Nephron progenitor cell (in vitro differentiated cells): ENCODE measurements at places on chromosomes 2 and 18.
A peak's percentile ranks its signal among the peaks of the same experiment; 100 is the strongest.

DNA sequence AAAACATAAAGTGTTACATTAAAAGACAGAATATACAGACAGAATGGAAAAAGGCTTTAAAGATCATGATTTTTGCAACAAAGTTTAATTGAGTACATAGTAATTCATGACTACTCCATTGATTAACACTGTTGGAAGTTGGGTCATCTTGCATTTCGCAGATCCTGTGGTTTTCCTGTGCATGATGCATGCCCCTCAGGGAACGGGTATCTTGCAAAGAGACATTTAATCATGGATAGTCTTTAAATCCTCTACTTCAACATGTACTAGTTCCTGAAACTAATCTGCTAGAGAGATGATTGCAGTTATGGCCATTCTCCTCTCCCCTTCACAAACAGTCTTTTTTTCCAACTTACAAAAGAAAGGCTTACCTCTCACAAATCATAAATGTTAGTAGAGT lies 155.6 kb upstream of the DSEL start:
- H3K4me1 ChIP-seq: no peaks in the 10 kb centered on the region
- no peak overlapping the region for H3K4me3 ChIP-seq
- no peak overlapping the region for H3K27ac ChIP-seq
- no peaks in the 10 kb centered on the region for H3K36me3 ChIP-seq
- no peak for DNase-seq

GRCh38 chr18:44801781-44802180 lies 121.1 kb downstream of the SETBP1 start:
- H3K4me1 ChIP-seq: peaks cover 25% of the 10 kb centered on the region
- DNase-seq: no peak
- peaks cover 43% of the 10 kb centered on the region for H3K36me3 ChIP-seq
- H3K4me3 ChIP-seq: no peak overlapping the region
- peaks cover 3% of the 10 kb centered on the region for H3K27me3 ChIP-seq

GRCh38 chr2:27954771-27955383 lies 64.3 kb downstream of the BABAM2 start:
- H3K27me3 ChIP-seq: peaks cover 3% of the 10 kb centered on the region
- no peak for DNase-seq
- H3K4me1 ChIP-seq: peaks cover 12% of the 10 kb centered on the region
- H3K4me3 ChIP-seq: no peak overlapping the region
- H3K27ac ChIP-seq: no peak overlapping the region
- H3K36me3 ChIP-seq: peaks cover 18% of the 10 kb centered on the region

- no peak overlapping the region for H3K27ac ChIP-seq
- no peak for DNase-seq
- H3K4me1 ChIP-seq: no peaks in the 10 kb centered on the region
- H3K27me3 ChIP-seq: no peaks in the 10 kb centered on the region
- H3K36me3 ChIP-seq: no peaks in the 10 kb centered on the region
Observed at GRCh38 chr2:51612387-51612786, 580.5 kb upstream of the NRXN1 start.

GRCh38 chr2:32484937-32485336 lies 128.1 kb downstream of the BIRC6 start:
- no peaks in the 10 kb centered on the region for H3K4me1 ChIP-seq
- no peak overlapping the region for H3K27ac ChIP-seq
- DNase-seq: no peak
- H3K36me3 ChIP-seq: peaks cover 66% of the 10 kb centered on the region

DNA sequence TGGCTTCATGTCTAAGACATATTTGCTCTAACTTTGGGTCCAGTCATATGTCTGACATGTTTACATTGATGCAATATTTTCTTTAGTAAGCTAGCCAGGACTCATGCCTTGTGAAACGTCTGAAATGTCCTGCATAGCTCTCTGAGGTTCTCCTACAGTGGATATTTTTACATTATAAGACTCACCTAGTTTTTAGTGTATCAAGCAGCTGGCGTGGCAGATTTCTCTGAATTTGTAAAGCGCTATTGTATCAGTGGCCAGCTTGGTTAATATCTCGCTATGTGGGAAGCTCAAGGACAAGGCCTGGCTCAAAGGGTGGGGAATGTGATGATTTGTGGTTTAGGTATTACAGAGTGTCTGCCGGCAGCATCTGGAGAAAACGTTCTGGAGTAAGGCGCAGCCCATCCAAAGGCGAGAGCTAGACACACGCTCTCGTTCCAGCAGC lies 164.3 kb downstream of the LTBP1 start:
- peaks cover 44% of the 10 kb centered on the region for H3K36me3 ChIP-seq
- peaks cover 31% of the 10 kb centered on the region for H3K4me1 ChIP-seq
- H3K4me3 ChIP-seq: no peak overlapping the region
- peak overlapping the region; percentile 79 for H3K27ac ChIP-seq

- H3K27me3 ChIP-seq: no peaks in the 10 kb centered on the region
- peaks cover 4% of the 10 kb centered on the region for H3K4me1 ChIP-seq
- no peak overlapping the region for H3K4me3 ChIP-seq
Observed at GRCh38 chr2:133986881-133987795, 266.7 kb upstream of the MGAT5 start.

GRCh38 chr2:130760754-130761751 lies 5.7 kb downstream of the AMER3 start:
- H3K27me3 ChIP-seq: peaks cover 50% of the 10 kb centered on the region
- H3K4me3 ChIP-seq: no peak overlapping the region
- peaks cover 5% of the 10 kb centered on the region for H3K4me1 ChIP-seq
- no peaks in the 10 kb centered on the region for H3K36me3 ChIP-seq
- no peak for DNase-seq

GRCh38 chr2:64708829-64709228 lies 55.1 kb upstream of the SERTAD2 start:
- H3K27me3 ChIP-seq: no peaks in the 10 kb centered on the region
- no peaks in the 10 kb centered on the region for H3K36me3 ChIP-seq
- H3K27ac ChIP-seq: no peak overlapping the region

DNA sequence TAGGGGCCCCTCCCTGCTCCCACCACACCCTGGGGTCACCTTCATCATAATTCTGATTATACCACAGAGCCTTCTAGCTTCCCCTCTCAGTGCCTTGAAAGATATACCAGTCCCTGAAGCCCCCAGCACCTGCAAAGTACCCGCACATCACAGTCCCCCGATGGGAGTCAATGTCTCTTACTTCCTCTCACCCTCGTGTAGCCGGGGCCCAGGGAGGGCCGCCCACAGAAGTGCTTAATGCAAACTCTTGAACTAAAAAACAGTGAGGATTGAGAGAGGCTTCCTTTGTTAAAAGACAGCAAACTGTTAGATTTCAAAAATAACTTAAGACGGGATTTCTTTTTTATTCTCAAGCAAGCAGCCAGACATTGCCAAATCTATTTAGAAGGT lies 76.5 kb downstream of the SFXN5 start:
- H3K36me3 ChIP-seq: no peaks in the 10 kb centered on the region
- no peaks in the 10 kb centered on the region for H3K27me3 ChIP-seq
- H3K27ac ChIP-seq: no peak overlapping the region
- no peak for DNase-seq
- no peak overlapping the region for H3K4me3 ChIP-seq

GRCh38 chr18:59468821-59469220 lies 109.8 kb upstream of the LMAN1 start:
- no peak for DNase-seq
- no peak overlapping the region for H3K4me3 ChIP-seq
- no peaks in the 10 kb centered on the region for H3K36me3 ChIP-seq
- H3K27ac ChIP-seq: no peak overlapping the region
- peaks cover 21% of the 10 kb centered on the region for H3K4me1 ChIP-seq

- H3K27ac ChIP-seq: peak overlapping the region; percentile 57
- DNase-seq: no peak
- H3K4me3 ChIP-seq: peak overlapping the region; percentile 83
- peaks cover 36% of the 10 kb centered on the region for H3K36me3 ChIP-seq
- H3K4me1 ChIP-seq: peaks cover 24% of the 10 kb centered on the region
Observed at GRCh38 chr2:241701149-241701398, 765 bp upstream of the ING5 start.

- no peak overlapping the region for H3K27ac ChIP-seq
- no peak for DNase-seq
- H3K36me3 ChIP-seq: no peaks in the 10 kb centered on the region
- no peaks in the 10 kb centered on the region for H3K27me3 ChIP-seq
- H3K4me3 ChIP-seq: no peak overlapping the region
Observed at GRCh38 chr2:42547014-42547413, 21.4 kb upstream of the MTA3 start.

GRCh38 chr18:41768467-41768866 lies 186.6 kb upstream of the PIK3C3 start:
- H3K4me3 ChIP-seq: no peak overlapping the region
- H3K27ac ChIP-seq: no peak overlapping the region
- no peaks in the 10 kb centered on the region for H3K36me3 ChIP-seq
- H3K27me3 ChIP-seq: peaks cover 3% of the 10 kb centered on the region

GRCh38 chr2:145958611-145959010 lies 1438.7 kb upstream of the ZEB2 start:
- DNase-seq: no peak
- no peak overlapping the region for H3K27ac ChIP-seq
- peaks cover 9% of the 10 kb centered on the region for H3K36me3 ChIP-seq
- H3K27me3 ChIP-seq: no peaks in the 10 kb centered on the region
- H3K4me1 ChIP-seq: no peaks in the 10 kb centered on the region

DNA sequence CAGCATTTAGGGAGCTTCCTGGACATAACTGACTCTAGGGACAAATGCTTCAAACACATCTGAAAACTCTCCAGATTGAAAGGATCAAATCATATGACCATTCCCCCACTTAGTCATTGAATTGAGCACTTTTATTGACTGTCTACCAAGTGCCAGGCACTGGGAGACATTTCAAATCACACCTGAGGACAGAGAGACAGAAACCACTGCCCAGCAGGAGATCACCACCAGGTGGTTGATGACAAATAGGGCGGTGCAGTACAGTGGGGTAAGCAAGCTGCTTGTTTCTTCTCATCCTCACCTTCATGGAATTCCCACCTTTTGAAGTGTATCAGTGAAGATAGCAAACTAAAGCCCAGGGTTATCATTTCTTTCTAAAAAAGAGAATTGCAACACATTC lies 19.0 kb upstream of the CXCR4 start:
- H3K4me3 ChIP-seq: no peak overlapping the region
- H3K4me1 ChIP-seq: peaks cover 41% of the 10 kb centered on the region
- DNase-seq: no peak
- no peaks in the 10 kb centered on the region for H3K36me3 ChIP-seq
- no peak overlapping the region for H3K27ac ChIP-seq
- peaks cover 5% of the 10 kb centered on the region for H3K27me3 ChIP-seq

GRCh38 chr2:30694286-30695055 lies 112.8 kb downstream of the CAPN13 start:
- peaks cover 19% of the 10 kb centered on the region for H3K27me3 ChIP-seq
- H3K4me1 ChIP-seq: peaks cover 16% of the 10 kb centered on the region
- H3K4me3 ChIP-seq: no peak overlapping the region
- H3K36me3 ChIP-seq: no peaks in the 10 kb centered on the region

GRCh38 chr2:98058191-98058975 lies 28.6 kb upstream of the VWA3B start:
- H3K27me3 ChIP-seq: peaks cover 4% of the 10 kb centered on the region
- H3K27ac ChIP-seq: no peak overlapping the region
- no peak for DNase-seq
- H3K4me3 ChIP-seq: no peak overlapping the region
- peaks cover 9% of the 10 kb centered on the region for H3K4me1 ChIP-seq
- no peaks in the 10 kb centered on the region for H3K36me3 ChIP-seq

GRCh38 chr2:138626148-138626547 lies 124.6 kb downstream of the SPOPL start:
- no peak for DNase-seq
- peaks cover 23% of the 10 kb centered on the region for H3K4me1 ChIP-seq
- H3K36me3 ChIP-seq: no peaks in the 10 kb centered on the region
- H3K27me3 ChIP-seq: peaks cover 6% of the 10 kb centered on the region
- no peak overlapping the region for H3K4me3 ChIP-seq

GRCh38 chr2:208939852-208940251 lies 484.0 kb upstream of the MAP2 start:
- no peaks in the 10 kb centered on the region for H3K27me3 ChIP-seq
- no peak for DNase-seq
- no peaks in the 10 kb centered on the region for H3K4me1 ChIP-seq
- no peak overlapping the region for H3K27ac ChIP-seq
- H3K36me3 ChIP-seq: no peaks in the 10 kb centered on the region

DNA sequence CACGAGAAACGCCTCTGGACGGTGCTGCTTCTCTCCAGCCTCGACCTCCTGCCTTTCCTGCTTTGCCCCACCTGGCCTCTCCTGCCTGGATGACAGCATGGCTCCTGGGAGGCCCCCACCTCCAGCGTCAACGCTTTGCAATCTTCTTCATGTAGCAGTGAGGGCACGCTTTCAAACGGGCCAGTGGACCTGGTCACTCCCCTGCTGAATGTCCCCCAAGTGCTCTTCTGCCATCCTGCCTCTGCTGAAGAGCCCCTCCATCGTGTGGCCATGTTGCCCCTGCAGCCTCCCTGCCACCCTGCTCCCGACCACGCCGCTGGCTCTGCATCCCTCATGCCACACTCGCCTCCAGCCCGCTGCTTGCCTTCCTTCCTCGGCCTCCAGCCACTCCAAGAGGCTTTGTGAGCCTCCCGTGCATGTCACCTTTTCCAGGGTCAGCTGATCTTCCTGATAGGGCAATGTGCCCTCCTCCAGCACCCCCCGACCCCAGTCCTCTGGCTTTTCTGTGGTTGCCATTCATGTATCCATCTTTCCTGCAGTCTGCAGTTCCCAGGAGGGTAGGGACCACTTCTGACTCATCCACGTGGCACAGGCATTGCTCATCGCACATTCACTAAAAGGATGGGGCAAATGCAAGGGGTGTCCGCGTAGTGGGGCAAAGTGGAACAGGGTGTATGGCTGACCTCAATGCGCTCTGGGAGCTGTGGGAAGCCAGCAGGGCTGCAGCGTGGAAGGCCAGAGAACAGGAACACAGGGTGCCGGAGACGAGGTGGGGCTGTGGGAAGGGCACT lies 268.8 kb downstream of the TWIST2 start:
- peaks cover 3% of the 10 kb centered on the region for H3K27me3 ChIP-seq
- H3K4me1 ChIP-seq: peaks cover 40% of the 10 kb centered on the region
- H3K4me3 ChIP-seq: no peak overlapping the region
- H3K36me3 ChIP-seq: peaks cover 28% of the 10 kb centered on the region

- H3K27me3 ChIP-seq: peaks cover 12% of the 10 kb centered on the region
- no peak for DNase-seq
- H3K4me1 ChIP-seq: peaks cover 63% of the 10 kb centered on the region
Observed at GRCh38 chr18:76978616-76979015, 154.0 kb downstream of the MBP start.

GRCh38 chr18:26746398-26746797 lies 119.1 kb downstream of the AQP4 start:
- H3K36me3 ChIP-seq: no peaks in the 10 kb centered on the region
- H3K4me3 ChIP-seq: no peak overlapping the region

DNA sequence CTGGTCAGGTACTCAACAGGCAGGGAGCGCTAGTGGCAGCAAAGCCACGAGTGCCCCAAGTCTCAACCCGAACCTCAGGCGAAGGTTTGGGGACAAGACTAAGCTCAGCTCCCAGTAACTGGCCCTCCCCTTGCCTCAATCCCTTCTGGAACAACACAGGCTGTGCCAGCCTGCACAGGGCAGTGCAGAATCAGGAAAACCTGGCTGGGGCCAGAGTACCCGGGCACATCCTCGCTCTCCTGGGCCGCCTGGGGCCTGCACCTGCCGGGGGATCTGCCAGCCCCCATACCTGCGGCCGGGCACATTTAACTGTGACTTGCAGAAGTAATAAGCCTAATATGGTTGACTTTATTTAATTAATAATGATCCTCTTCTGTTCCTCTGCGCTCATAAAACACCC lies 60.6 kb downstream of the GBX2 start:
- peaks cover 8% of the 10 kb centered on the region for H3K36me3 ChIP-seq
- no peak for DNase-seq
- peaks cover 55% of the 10 kb centered on the region for H3K4me1 ChIP-seq
- peak overlapping the region; percentile 46 for H3K4me3 ChIP-seq
- H3K27ac ChIP-seq: no peak overlapping the region
